ENCODE measurements at places on chromosomes 12 and 14.

GRCh38 chr12:66063916-66064315 is 66.6 kb downstream of the LLPH start:
- no peak for DNase-seq

GRCh38 chr12:32155041-32155440 is 48.4 kb downstream of the BICD1 start:
- no peak for DNase-seq

DNA sequence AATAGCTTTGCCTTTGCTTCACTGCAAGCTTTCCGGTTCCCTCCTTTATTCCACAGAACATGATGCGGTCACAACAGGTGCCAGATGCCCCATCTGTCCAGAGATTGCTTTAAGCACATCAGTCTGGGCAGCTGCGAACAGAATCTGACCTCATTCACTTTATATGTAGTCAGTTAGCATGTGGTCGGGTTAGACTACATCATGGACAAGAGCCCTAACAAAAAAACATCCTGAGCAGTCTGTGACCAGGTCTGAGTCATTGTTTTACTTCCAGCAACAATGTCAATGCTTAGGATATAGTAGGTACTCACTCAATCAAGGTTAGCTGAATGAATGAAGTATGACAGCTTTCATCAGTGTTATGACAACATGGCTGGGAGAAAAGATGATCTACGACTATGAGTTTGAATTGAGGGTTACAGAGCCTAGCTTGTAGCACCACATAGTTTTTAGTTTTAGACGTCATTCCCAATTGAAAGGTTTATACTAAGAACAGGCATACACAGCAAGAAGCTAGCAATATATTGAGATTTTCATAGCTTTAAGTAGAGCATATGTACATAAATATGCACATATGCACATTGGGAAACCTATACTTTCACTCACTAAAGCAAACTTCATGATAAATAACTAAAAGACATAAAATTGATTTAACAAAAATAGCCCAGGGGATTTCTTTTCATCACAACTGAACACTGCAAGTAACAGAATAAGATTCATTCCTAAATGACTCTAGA is 64.2 kb upstream of the TMCC3 start:
- DNase-seq = no peak

- no peak for DNase-seq
Observed at GRCh38 chr14:68943107-68943506, 36.0 kb downstream of the ACTN1 start.

DNA sequence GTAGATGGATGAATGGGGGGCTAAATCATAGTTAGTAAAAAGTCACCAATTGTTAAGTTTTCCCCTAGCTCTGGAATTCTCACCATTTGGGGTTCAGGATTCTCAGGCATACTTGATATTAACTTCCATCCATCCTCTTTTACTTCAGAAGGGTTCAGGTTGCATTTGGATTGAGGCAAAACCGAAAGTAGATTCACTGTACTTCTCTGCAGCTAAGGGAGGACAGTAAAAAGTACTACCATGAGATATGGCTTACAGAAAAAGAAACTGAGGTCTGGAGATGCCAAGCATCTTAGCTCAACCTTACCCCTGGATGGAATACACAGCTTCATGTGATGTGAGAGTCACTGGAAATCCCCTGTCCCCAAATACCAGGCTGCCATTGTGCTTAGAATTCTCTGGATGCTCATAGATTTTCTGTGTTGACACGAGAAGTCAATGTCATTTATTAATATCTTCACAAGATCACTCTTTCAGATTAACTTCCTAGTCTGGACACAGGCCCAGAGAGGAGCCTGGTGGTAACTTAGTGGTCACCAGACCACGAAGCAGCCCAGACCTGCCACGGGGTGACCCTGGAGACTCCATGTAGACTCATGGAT is 87.1 kb downstream of the SSPN start:
- DNase-seq = no peak

GRCh38 chr14:85223667-85224066 is 306.3 kb upstream of the FLRT2 start:
- no peak for DNase-seq

DNA sequence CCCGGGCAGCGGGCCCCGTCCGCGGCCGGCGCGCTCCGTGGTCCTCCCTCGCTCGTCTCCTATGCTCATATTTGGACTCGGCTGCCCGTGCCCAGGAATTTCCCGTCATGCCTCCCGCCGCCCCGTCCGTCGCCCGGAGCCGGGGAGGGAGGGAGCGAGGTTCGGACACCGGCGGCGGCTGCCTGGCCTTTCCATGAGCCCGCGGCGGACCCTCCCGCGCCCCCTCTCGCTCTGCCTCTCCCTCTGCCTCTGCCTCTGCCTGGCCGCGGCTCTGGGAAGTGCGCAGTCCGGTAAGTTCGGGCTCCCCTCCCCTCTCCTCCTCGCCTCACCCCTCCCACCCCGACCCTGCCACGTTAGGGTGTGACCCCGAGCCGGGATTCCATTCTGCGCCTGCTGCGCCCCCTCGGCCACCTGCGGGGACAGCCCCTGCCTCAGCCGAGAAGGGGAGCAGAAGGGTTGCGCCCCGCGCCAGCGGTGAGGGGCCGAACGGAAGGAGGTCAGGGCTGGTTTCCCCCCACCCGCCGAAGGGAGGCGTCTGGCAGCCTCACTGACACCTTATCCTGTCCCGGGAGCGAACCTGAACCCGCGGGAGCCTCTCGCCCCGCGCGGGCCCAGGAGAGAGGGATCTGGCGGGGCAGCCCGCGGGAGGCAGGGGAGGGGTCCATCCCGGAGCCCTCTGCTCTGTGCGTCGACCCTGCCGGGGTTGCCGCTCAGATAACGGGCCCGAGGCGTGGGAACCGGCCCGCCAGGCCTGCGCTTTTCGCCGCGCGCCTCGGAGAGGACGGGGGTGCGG is at the start of gene MSRB3:
Gene MSRB3 (plus strand): TSS at position 108 of the 793 bp plus-strand sequence. CDS start 29,897 bp downstream, outside the sequence.
- peak; percentile 88 for DNase-seq

GRCh38 chr12:21221072-21221471 is 90.1 kb downstream of the SLCO1B1 start:
- no peak for DNase-seq

- DNase-seq = no peak
Observed at GRCh38 chr12:131939007-131939406, 9.9 kb downstream of the PUS1 start.

DNA sequence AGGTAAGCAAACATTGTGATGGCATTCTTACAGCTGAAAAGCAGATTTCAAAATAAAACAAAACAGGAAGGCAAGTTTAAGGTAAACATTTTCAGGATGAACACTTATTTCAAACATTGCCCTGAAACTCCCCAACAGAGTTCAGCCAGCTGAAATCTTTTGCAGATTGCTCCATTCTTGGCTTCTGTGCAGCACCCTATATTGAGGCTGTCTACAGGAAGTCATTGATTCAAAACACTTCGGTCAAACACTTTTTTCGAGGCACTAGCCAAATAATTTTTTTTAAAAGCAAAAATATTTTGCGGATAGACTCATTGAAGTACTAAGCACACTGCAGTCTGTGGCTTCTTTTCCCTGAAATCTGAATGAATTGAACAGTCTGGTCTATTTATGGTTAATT is 318.1 kb upstream of the PDE3A start:
- DNase-seq = no peak

DNA sequence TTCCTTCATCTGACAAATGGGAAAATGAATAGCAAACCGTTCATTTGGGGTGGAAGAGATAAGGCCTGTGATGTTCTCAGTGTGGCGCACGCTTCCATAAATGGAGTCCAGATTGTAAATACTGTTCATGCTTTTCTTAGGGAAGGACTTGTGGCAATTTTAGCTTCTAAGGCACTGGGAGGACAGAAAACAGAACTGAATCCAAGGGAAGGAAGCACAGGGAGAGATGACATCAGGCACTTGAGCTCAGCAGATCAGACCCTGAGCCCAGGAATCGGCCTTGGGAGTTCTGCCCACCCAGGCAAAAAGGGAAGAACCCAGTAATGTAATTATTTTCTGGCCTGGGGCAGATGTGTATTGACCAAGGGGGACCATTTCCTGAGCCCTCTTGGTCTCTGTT is 7.2 kb upstream of the SH2B3 start:
- no peak for DNase-seq

DNA sequence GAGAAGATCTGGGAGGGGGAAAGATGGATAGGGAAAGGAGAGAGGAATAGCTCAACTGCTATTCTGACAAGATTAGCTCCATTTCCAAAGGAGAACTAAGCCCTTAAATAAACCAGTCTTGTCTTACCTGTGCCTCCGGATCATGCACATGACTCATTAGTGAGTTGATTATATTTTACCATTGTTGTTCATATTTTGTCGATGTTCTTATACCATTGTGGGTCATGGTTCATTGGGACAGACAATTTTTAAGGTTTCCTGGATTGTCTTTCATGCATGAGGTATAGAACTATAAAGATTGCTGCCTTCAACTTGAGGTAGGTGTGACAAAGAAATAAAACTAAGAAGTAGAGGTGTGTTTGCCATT is 243.0 kb upstream of the ATP2B1 start:
- DNase-seq = no peak

DNA sequence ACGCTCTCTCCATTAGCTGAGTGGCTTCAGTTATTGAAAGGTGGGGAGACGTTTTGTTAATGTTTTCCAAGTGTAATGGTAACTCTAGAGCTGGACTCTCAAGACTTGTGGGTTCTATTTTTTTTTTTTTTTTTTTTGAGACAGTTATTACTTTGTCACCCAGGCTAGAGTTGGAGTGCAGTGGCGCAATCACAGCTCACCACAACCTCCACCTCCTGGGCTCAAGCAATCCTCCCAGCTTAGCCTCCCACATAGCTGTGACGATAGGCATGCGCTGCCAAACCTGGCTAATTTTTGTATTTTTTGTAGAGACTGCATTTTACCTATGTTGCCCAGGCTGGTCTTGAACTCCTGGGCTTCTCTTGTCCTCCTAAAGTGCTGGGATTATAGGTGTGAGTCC is 26.2 kb downstream of the ATF1 start:
- DNase-seq = no peak

DNA sequence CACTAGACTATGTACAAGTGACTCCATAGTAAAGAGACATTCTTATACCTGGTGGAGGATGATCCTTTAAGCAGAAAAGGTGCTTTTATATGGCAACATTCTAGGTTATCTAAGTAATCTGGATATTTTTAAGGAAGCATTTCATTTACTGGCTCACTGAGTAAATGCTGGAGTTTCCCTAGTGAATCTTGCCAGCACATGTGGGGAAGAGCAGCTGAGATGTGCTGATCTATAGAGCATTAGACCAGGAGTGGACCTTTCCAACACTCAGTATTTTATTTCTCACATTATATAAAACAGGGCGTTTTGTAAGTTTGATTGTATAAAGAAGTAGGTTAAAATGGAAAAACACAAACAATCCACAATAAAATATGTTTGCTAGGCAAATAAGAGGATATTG is 478.5 kb downstream of the ATP23 start:
- no peak for DNase-seq

DNA sequence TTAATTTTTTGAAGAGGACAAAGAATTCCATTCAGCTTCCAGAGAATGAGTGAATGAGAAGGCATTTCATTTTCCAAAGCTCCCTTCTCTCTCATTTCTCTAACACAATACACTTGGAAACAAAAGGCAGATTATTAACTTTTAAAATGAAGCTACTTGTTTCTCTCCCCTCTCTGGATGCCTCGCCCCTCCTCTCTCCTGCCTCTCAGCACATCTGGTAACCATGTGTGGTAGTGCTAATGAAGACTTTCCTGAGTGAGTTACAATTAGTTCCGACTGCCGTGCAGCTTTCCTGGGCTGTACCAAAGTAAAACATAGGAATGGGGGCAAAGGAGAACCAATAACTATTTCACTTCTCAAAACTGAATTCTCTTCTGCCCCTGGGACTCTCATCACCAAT is 84.7 kb upstream of the SOX5 start:
- no peak for DNase-seq

DNA sequence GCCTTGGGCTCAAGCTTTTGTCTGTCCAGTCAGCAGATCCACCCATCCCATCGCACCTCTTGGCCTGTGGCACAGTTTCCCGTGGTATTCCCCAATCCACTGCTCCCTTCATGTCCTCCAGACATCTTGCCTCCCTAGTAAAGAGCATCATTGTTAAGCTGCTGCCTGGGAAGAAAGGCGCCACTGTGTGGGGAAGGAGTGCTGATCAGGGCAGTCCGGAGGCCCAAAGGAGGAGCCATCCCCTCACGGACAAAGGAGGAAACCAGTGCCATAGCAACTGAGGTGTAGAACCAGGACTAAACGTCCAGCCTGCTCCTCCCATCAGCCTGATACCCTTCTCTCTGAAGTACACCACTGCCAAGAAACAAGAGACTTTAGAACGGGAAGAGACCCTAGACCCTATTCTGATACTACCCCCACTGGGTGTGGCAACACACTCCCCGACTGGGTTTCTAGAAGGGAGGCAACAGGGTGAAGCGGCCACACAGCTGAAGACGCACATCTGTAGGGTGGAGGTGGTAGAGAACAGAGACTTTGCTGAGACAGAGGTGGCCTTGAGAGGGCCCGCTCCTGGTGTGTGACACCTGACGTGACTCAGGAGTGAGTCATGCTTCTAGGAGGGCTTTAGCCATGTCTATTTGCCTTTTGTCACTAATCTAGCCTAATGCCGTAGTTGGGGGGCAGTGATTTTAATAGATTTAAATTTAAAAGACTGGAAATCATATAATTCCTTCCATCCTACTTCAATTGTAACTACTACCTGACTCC is 185.0 kb downstream of the DPF3 start:
- no peak for DNase-seq

DNA sequence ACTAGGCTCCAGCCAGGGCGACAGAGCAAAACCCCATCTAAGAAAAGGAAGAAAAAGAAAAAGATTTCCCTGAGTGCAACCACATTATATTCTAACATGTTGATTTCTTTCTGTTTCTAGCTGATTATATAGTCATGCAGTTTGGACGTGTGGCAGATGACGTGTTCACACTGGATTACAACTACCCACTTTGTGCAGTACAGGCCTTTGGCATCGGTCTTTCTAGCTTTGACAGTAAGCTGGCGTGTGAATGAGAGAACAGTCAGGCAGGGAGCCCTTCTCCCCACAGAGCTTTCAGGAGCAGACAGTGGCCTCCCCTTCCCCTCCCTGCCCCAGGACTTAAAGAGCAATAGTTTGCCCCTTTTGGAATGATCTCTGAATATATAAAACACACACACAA is 20.0 kb upstream of the TEAD4 start:
- DNase-seq = no peak

GRCh38 chr14:104436047-104436591 is 143.4 kb upstream of the C14orf180 start:
- peak; percentile 74 for DNase-seq

GRCh38 chr12:77003246-77003645 is 62.1 kb downstream of the E2F7 start:
- no peak for DNase-seq

DNA sequence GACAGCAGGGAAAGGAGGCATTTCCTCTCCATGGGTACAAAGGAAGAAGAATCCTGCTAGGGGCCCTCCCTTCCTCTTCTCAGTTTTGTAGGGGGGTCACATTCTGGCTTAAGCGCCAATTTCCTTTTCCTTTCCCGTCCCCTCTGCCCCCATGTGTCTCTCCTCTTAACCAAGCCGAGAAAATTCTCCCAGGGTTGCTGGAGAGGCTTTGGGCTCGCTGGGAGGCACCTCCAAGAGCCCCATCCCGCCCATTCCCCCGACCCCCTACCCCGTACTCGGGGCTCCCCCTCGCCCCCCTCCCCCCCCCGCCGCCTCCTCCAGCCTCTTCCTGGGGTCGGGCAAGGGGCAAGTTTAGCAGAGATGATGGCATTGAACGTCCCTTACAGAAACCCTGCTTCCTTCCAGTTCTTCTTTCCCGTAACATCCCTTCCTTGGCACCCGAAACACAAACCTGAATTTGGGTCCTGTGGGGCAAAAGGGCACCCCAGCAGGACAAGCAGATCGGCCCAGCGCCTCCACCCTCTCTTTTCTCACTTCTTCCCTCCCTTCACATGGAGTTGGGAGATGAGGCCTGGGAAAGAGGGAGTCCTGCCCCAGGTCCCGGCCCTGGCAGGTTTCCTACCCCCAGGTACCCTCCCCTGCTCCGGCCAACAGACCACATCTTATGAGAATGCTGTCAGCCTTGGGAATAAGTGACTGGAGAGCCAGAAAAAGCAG is 13.7 kb downstream of the PLEKHG6 start:
- DNase-seq = no peak

Measured in right forelimb (tissue), 1 donor.